Stomach (tissue), 19 donors: ENCODE measurements at places on chromosomes 6 and 20.

GRCh38 chr6:15363523-15364400 is 117.9 kb downstream of the JARID2 start:
- no peak for DNase-seq

GRCh38 chr6:156948807-156949206 is 171.6 kb downstream of the ARID1B start:
- DNase-seq, result no peak

DNA sequence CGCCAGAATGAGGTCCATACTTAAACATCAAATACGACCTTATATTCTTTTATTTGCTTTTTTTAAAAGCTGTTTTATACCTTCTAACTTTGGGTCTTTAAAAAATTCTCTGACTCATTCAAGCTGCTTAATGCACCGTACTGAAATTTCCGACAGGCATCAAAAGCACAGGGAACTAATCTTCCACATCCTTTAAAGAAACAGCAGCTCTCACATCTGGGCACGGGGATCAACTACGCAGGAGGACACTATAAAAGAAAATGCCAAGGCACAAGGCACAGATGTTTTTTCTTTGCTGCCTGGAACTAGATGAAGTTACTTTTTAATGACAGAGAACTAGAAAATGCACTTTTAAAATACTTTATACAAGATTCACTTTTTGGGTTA is 112.4 kb upstream of the ARG1 start:
- no peak for DNase-seq

DNA sequence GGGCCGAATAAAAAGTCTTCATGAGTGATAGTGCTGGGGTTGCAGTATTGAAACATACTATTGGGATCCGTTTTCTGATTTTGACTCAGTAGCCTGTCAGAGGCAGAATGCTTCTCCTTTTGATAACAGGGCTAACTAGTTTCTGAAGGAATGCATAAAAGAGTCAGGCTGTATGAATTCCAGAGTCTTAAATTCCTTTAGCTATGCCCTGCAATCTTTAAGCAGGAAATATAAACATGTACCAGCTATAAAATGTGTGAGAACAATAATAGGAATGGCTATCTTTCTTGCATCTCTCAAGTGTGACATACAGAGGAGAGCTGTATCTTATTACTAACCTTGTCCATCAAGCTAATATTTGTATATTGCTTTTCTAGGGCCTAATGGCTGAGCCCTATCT is 917.1 kb downstream of the KIF16B start:
- no peak for DNase-seq

DNA sequence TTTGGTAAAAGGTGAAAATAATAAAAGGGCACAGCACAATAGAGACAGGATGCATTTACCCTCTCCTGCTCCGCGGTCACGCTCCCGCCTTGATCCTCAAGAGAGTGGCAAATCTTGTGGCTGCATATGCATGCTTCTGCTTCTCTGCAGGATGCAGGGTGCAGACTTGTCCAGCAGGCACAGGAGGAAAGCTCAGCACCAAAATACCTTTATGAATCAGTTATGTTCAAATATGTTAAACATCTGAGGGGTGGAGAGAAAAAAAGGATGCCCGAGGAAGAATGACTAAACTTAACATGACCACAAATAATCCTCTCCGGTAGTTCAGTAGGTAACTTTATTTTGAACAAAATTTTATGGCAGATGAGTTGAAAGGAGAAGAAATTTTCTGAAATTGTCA is 366.1 kb upstream of the SOX4 start:
- no peak for DNase-seq

DNA sequence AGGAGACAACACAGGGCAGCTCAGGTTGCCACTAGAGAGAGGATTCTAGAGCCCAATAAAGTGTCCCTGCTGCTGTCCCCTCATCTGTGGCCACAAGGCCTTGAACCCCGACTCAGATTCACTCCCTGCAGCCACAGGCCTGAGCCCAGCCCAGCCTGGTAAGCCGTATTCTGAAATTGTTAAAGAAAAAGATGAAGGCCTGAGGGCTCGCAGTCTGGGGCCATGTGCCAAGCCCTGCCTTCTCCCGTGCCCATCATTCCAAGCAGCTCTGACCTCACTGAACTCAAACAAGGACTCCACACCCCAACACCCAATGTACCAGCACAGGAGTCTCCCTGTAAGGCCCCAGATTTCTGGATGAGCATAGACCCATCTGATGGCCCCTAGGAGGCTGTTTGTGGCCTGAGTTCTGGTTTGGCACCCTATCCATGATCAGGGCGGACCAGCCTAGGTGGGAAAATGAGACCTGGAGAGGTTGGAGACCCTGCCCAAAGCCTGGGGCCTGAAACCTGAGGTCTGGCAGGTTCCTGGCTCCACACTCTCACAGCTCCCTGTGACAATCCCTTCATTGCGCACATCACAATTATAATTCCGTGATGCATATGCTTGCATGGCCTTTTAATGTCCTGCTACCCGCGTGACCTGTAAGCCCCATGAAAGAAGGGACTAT is 62.0 kb upstream of the TOP1 start:
- DNase-seq, result peak; percentile 14

DNA sequence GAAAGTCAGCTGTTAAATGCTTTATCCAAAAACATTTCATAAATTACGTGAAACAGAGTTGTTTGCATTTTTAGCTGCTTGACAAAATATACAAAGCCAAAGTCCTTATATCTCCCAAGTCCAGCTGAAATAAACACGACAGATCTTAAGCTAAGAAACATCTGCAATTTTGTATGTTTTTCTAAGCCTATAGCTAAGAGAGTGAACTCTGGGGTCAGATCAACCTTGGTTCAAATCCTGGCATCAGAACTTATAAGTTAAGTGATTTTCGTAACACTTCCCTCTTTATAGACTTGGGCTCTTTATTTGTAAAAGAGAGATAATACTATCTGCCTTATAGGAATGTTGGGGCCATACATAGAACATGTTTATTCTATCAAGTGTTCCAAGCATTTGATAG is 176.7 kb downstream of the PTPRK start:
- DNase-seq, result peak; percentile 50

DNA sequence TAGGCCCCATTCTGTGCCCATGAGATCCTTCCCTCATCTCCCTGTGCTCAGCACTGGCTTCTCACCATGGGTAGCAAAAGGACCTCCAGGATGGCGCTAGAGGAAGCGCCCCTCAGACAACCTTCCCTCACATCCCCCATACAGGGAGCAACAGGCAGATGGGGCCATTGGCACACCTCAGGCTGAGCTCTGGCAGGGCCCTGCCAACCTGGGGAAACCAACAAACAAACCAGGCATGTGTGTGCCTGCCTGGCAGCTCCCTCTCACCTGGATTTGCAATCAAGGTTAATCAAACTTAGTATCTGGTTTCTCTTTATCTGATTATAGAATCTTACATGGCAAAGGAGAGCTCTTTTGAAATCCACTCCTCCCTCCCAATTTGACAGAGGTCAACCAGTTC is 134.9 kb downstream of the SLC23A2 start:
- no peak for DNase-seq

GRCh38 chr6:150928882-150929281 is 63.4 kb downstream of the MTHFD1L start:
- no peak for DNase-seq
